ENCODE measurements at places on chromosomes 2 and 18.

DNA sequence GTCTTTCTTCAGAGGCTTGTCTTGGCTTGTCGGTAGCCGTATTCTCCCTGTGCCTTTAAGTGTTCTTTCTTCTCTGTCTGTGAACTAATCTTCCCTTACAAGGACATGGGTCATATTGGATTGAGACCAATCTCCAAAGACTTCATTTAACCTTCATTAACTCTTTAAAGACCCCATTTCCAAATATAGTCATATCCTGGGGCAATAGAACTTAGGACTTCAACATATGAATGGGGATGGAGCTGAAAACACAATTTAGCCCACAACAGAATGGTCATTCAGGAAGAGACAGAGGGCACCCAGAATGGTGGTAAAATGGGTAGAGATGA is 82.1 kb upstream of the TANK start:
- no peak for DNase-seq

DNA sequence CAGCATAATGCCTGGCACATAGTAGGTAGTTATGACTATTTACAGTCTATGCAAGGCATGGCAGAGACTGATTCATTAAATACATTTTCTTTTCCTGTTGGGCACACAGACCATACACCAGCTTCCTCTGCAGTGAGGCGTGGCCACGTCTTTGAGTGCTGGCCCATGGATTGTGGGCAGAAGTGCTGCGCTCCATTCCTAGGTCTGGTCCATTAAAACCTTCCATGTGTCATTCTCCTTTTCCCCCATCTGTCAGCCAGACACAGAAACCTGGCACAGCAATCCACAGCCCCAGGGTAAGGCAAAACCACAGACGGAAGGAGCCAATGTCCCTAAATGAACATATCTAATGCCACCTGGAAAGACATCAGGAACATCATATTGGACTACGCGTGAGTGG is 141.9 kb downstream of the TTC32 start:
- DNase-seq = no peak

- DNase-seq = no peak
Measured at GRCh38 chr18:46448347-46448746, 208.7 kb downstream of the LOXHD1 start.

GRCh38 chr2:233413046-233413445 is 58.8 kb downstream of the DGKD start:
- no peak for DNase-seq

GRCh38 chr2:82314836-82315472 is 2010.4 kb upstream of the LRRTM1 start:
- no peak for DNase-seq

DNA sequence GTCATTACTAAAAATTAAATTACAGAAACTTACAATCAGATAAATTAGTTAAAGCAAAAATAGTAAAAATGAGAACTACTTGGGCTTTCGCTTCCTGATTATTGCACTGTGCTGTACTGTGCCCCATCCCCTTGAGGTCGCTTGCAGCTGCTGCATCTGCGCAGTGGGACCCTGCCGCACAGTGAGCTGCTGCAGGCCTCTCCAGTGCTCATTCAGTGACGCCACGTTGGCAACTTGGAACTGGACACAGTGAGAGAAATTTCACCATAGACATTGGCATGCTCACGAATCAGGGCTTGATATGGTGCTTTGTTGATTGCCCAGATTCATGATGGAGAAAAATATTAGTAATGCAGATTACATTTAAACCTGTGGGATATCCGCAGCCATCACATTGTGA is 290.8 kb upstream of the MYT1L start:
- DNase-seq = no peak

DNA sequence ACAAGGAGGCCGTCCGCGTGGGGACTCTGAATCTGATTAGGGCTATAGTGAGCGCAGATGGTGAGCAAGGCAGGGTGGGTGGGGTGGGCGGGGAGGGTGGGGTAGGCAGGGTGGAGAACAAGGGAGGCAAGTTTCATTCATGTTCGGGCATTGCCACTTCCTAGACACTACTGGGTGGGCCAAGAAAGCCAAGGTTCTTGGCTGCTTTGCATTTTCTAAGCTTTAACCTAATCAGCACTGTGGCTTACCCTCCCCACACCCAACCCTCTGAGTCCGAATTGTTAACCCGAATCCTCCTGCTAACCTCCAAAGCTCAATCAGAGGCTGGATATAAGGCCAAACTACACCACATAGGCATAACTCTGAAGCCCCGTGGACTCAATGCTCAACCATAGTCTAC is 18.1 kb downstream of the MROH2A start:
- DNase-seq = no peak

GRCh38 chr2:60411295-60411694 is 142.2 kb downstream of the BCL11A start:
- DNase-seq = no peak

GRCh38 chr18:8460748-8461147 is 148.5 kb upstream of the RAB12 start:
- no peak for DNase-seq

Data from HCT116 (cell line).